ENCODE measurements at places on chromosomes 5 and 9. TPM values are rescaled to one million over a fixed set of nuclear protein-coding genes. Genes with fewer than 3 reads are reported as not detected.

GRCh38 chr9:127754099-127755060, 19.3 kb upstream of the TOR2A start:
- DNase-seq: no peak
- H3K4me1 ChIP-seq: no peaks in the 10 kb centered on the region
- H3K4me3 ChIP-seq: no peak overlapping the region
- no peaks in the 10 kb centered on the region for H3K36me3 ChIP-seq
- H3K27me3 ChIP-seq: peaks cover 43% of the 10 kb centered on the region

DNA sequence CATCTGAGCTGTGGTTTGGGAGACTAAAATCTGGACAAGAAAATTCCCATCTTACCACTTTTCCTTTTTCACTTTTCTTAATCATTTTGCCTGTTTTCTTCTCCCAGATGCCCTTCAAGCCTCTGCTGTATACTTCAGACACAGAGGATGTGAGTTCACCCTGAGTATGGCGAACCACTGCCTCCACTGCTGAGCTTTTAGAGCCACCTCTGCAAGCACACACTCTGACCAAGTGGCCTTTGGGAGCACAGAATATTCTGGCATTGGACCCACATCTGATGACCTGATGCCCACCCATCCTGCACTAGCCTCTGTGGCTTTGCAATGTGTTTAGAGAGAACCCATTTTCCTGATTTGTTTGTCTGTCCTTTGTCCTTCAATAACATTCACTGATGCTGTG, 32.5 kb downstream of the TERT start:
- no peak overlapping the region for H3K4me3 ChIP-seq
- no peaks in the 10 kb centered on the region for H3K4me1 ChIP-seq
- no peaks in the 10 kb centered on the region for H3K36me3 ChIP-seq
- no peaks in the 10 kb centered on the region for H3K27me3 ChIP-seq

The TXNDC15 gene
- total RNA-seq: 76.0 TPM

The ZER1 gene
- total RNA-seq: 38.9 TPM
